ENCODE measurements at places on chromosomes 1 and 21. TPM values are rescaled to one million over a fixed set of nuclear protein-coding genes. Genes with fewer than 3 reads are reported as not detected.

DNA sequence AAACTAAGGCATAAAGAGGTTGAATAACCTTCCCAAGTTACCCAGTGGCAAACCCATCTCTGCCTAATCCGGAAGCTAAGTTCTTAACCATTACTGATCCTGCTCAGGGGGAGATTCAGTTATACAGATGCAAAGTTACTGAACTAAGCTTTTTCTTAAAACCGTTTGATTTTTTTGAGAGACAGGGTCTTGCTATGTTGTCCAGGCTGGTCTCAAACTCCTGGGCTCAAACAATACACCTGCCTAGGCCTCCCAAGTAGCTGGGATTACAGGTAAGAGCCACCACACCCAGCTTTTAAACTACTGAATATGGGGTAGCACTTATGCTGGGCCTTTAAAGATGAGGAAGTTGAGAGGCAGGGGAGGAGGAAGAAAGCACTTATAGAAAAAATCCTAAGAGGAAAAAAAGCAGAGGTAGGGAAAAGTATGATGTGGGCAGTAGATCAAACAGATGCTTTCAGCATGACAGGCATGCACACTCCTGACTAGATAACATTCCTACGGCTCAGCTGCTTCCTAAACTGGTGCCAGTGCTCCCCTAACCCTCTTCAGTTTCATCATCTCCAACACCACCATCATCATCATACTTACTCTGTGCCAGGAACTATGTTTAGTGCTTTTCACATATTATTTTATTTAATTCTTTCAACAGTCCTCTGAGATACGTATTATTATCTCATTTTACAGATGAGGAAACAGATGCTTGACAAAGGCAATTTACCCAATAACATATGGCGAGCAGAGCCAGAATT, 5.8 kb downstream of the PAFAH2 start:
- H3K27ac ChIP-seq = no peak overlapping the region
- DNase-seq = no peak
- no peaks in the 10 kb centered on the region for H3K27me3 ChIP-seq
- peaks cover 53% of the 10 kb centered on the region for H3K4me1 ChIP-seq
- peaks cover 16% of the 10 kb centered on the region for H3K36me3 ChIP-seq
- no peak overlapping the region for H3K4me3 ChIP-seq

- DNase-seq = no peak
- H3K27me3 ChIP-seq = peaks cover 26% of the 10 kb centered on the region
- no peak overlapping the region for H3K4me3 ChIP-seq
- no peak overlapping the region for H3K27ac ChIP-seq
Observed at GRCh38 chr1:94218332-94218731, 19.1 kb downstream of the ARHGAP29 start.

- H3K36me3 ChIP-seq = no peaks in the 10 kb centered on the region
- no peak overlapping the region for H3K27ac ChIP-seq
- no peaks in the 10 kb centered on the region for H3K27me3 ChIP-seq
- no peaks in the 10 kb centered on the region for H3K4me1 ChIP-seq
Observed at GRCh38 chr1:118294875-118295642, 110.0 kb upstream of the SPAG17 start.

DNA sequence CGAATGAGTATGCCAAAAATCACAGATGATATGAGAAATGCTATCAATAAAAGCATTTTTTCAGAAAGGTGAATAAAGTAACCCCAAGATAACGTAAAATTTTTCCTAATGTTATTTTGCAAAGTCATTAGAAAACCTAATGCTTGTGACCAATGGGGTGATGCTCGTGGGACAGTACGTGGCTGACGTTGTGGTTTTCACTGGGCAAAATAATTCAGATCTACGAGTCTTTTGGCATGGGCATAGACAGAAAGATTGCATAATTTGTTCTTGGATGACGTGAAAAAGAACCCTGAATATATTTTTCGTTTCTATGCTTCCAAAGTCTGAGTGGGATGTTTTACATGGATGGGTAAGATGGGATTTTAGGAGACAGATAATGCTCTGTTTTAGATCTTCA, 71.0 kb downstream of the PBX1 start:
- no peak overlapping the region for H3K4me3 ChIP-seq
- no peaks in the 10 kb centered on the region for H3K27me3 ChIP-seq
- no peaks in the 10 kb centered on the region for H3K4me1 ChIP-seq

DNA sequence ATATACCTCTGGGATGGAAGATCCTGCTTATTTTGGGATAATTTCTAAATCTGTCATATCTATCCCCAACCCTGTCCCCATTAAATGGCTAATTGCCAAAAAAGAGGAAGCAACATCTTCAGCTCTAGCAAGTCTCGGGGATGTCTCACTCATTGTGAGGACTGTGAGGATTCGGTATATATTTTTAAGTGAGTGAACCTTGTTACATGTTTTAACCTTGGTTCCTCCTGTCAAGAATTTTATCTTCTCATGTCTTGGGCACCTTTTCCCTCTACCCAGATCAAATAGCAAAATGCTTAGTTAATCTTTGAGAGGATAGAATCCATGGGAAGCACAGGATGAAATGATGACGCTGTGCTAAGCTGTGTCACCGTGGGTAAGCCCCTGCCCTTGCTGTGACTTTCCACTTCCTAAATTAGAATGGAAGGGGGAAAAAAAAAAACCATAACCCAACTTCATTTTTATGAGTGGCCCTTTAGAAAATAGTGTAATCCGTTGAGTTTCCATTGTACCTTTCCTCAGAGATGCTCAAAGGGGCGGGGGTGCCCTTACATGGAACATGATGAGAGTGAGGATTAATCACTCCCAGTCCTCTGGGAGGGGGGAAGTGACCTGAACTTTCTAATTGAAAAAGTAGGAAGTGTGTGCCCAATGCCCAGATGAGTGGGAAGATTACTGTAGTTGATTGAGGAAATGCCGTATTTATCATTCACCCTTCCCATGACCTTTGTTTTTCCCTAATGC, 7.6 kb downstream of the ATP1A1 start:
- peaks cover 70% of the 10 kb centered on the region for H3K4me1 ChIP-seq
- no peak overlapping the region for H3K4me3 ChIP-seq
- DNase-seq = no peak

DNA sequence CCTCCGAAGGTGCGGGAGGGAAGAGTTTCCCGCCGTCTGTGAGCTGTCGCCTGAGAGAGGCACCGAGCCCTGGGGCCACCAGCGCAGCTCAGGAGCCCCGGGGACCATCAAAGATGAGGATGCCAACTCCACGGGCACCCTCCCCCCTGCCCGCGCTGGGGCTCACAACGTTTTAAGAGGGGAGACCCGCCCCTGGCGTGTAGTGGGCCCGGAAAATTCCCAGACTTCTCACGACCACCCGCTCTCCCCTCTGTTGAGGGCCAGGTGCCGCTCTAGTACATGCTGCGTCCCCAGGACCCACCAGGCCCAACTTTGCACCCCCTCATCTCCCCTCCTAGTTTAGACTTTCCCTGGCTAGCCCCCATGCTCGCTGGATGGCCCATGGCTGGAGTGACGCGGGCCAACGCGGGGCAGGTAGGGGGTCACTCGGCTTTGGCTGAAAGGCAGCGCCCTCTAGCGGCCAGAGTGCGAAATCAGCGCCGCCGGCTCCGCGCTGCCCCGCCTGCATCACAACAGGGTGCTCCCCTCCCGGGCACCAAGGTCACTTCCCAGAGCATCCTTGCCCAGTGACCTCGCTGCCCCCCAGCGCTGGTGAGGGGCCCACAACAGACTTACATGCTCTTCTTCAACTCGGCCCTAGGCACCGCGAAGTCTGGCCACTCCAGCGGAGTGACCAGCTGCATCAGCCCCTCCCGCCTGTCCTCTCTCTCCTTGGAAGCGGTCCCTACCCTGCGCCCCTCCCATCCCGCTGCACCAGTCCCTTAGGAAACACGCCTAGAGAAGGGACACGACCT, 1.8 kb downstream of the CD160 start:
- H3K27ac ChIP-seq = peak overlapping the region; percentile 74
- H3K27me3 ChIP-seq = peaks cover 7% of the 10 kb centered on the region
- peak; percentile 83 for DNase-seq
- H3K36me3 ChIP-seq = no peaks in the 10 kb centered on the region
- H3K4me3 ChIP-seq = peak overlapping the region; percentile 70

The DDX59 gene
- total RNA-seq = 24.1 TPM

The CELA3B gene
- total RNA-seq = not detected

- DNase-seq = no peak
- H3K4me3 ChIP-seq = no peak overlapping the region
- no peak overlapping the region for H3K27ac ChIP-seq
- no peaks in the 10 kb centered on the region for H3K27me3 ChIP-seq
Observed at GRCh38 chr1:199101139-199101538, 462.3 kb downstream of the PTPRC start.

GRCh38 chr21:44881198-44881872, 7.8 kb upstream of the PTTG1IP start:
- peaks cover 35% of the 10 kb centered on the region for H3K4me1 ChIP-seq
- no peaks in the 10 kb centered on the region for H3K27me3 ChIP-seq
- no peak overlapping the region for H3K4me3 ChIP-seq
- peak overlapping the region; percentile 80 for H3K27ac ChIP-seq

DNA sequence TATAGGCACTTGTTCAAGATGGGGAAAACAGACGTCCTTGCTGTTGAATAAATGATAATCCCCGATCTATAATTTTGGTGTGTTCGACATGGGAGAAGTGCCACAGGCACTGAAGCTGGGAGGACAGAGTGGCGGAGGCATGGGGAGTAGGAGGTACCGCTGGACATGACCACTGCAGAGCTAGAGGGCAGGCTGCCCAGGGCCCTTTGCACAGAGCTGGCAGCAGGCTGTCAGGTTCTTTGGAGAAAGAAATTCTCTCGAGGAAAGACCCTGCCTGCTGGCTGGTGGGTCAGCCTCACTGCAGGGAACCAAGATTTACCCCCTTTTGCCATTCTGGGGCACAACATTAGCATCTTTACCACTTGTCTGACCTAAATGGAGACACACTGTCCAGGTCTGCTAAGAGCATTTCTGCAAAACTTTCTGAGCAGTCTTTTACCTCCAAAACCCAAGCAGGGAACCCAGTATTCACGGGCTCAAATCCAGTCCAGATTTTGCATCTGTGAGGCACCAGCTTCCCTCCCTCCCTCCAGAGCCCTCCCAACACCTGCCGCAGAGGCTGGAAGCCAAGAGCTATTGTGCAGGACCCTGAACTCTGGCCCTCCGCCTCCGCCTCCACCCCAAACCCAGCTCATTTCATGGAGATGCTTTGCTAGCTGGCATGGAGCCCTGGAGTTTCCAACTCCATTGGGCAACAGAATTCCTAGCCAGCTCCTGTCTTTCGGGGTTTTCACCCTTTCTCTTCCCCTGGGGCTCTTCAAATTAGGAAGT, 142.3 kb downstream of the PLXNA2 start:
- H3K27ac ChIP-seq = no peak overlapping the region
- DNase-seq = no peak
- H3K36me3 ChIP-seq = no peaks in the 10 kb centered on the region
- H3K4me1 ChIP-seq = no peaks in the 10 kb centered on the region
- no peaks in the 10 kb centered on the region for H3K27me3 ChIP-seq

DNA sequence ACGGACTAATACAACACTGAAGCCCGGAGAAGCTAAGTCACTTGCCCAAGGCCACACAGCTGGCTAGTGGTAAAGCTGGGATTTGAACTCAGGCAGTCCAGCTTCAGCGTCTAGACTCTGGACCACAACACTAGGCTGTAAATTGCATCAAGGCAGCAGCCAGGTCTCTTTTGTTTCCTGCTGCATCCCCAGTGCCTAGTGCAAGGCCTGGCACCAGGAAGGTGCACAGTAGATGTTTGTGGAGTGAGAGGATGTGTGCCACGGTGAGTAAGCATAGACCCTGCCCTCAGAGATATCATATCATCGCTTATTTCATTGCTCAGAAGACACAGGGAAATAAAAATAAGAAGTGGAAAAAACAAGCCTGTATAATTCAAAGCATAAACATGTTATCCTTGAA, 40.9 kb downstream of the IGSF21 start:
- H3K4me1 ChIP-seq = no peaks in the 10 kb centered on the region
- no peaks in the 10 kb centered on the region for H3K36me3 ChIP-seq
- H3K27me3 ChIP-seq = no peaks in the 10 kb centered on the region
- no peak for DNase-seq
- no peak overlapping the region for H3K27ac ChIP-seq

The OR2L2 gene
- total RNA-seq = not detected

DNA sequence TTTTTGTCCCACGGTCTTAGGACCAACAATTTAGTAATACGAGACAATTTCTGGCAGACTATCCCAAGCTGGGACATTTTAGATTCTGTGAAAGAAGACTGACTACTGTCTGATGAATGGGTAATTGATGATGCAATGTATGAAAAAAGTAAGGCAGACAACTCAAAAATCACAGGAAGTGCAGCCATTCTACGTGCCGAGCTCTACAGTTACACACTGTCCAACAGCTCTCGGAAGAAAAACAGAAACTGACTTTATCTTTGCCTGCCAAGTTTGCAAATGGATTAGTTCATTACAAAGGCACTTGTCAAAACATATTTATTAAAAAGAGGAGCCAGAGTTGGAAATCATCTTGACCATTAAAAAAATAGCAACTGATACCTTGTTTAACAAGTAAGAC, 31.3 kb downstream of the ZBTB8B start:
- H3K4me1 ChIP-seq = peaks cover 11% of the 10 kb centered on the region
- H3K27ac ChIP-seq = no peak overlapping the region
- no peak overlapping the region for H3K4me3 ChIP-seq
- no peaks in the 10 kb centered on the region for H3K36me3 ChIP-seq
- H3K27me3 ChIP-seq = peaks cover 37% of the 10 kb centered on the region

DNA sequence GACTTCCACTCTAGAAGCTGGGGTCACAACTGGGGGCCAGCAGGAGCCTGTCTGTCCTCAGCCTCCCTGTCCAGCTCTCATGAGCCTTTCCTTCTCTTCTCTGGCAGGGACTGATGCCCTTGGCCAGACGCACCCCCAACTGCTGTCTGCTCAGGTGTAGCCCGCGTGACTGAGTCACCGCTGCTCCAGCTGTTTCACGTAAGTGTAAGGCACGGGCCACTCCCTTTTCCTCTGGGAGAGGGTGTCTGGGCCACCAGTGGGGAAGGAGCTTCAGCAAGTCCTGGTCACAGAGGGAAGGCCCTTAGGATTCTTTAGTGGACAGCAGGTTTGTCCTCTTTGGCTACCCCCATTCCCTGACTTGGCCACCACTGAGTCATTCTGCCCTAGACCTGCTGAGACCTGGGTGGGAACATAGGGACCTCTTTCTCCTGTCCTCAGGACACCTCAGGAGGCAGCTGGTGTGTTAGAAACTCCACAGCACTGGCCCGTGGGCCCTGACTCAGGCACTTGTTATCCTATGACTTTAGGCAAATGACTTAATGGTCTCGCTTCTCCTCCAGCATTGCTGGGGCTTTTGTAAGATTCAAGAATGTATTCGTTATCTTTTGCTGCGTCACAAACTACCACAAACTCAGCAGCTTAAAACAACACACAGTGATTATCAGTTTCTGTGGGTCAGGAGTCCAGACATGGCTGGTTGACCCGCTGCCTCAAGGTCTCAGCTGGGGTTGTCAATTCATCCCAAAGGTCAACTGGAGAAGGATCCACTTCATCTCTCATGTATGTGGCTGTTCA, 64.8 kb downstream of the FAM163A start:
- no peak overlapping the region for H3K27ac ChIP-seq
- H3K36me3 ChIP-seq = no peaks in the 10 kb centered on the region
- peaks cover 4% of the 10 kb centered on the region for H3K27me3 ChIP-seq
- H3K4me1 ChIP-seq = no peaks in the 10 kb centered on the region
- H3K4me3 ChIP-seq = no peak overlapping the region

The MEGF6 gene
- 7.1 TPM for total RNA-seq
